Left lobe of liver (tissue), 2 donors: ENCODE measurements at places on chromosomes 2 and 18. TPM values are rescaled to one million over a fixed set of nuclear protein-coding genes. Genes with fewer than 3 reads are reported as not detected.

The FSHR gene
- not detected for total RNA-seq

The GPR55 gene
- not detected for total RNA-seq

The PLB1 gene
- 0.45 TPM for total RNA-seq

DNA sequence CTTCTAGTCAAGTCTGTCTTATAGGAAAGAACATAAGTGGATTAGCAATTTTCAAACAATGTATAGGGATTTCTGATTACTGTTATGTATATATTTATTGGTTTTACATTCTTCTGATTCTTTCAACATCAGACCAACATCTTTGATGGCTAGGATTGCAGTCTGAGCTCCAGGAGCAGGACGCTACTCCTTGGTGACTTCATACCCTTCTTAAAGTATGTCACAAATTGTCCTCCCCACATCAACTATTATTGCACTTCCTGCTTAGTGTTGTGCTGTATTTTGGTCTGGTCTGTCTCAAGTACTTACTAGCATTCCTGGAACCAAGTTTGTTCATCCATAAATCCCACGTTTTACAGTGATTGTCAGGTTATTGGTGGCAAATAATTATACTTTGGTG lies 49.0 kb downstream of the MAP2 start:
- no peak for DNase-seq

- DNase-seq: no peak
Observed at GRCh38 chr2:16522031-16522831, 143.4 kb downstream of the CYRIA start.

GRCh38 chr2:66478731-66479316 lies 43.9 kb downstream of the MEIS1 start:
- DNase-seq: no peak

DNA sequence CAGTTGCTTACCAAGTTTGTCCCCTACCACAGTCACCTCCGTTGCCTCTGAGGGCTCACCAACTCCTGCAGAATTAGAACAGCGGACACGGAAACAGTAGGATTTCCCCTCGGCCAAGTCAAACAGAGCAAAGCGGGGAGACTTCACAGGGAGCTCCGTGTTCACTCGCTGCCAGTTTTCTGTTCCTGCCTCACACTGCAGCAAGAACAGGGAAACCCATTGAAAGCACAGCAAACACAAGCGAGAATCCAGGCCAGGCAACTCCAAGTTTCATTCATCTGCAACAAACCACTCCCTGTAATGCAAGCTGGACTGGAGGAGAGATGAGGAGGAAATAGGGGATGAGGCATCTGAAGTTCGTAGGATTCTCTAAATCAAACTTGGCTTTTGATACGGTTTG lies 84.2 kb downstream of the MYOM1 start:
- no peak for DNase-seq

DNA sequence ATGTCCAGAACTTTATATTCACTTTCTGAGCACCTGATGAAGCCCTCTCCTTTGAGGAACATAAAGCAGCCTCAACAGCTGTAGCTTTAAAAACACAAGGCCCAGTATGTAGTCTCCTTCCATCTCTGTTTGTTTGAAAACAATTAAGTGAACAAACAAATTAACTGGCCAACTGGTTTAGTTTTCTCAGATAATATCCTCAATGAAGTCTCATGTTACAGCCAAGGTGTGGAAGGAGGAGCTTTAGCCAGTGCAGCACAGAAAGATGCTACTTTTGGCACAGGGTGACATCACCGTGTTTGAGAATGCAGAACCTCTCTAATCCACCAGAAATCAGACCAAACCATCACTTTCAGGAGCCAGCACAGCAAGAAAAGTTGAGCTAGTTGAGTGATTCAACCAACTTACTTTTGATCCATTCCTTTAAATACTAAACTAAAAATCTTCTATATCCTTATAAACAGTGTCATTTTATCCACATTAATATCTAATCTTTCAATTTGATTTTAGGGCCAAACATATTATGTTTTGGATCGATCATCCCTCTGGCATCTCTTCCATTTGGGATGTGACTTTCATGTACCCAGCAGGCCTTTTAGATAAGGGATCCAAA lies 488.7 kb downstream of the ARHGAP15 start:
- DNase-seq: no peak

- DNase-seq: no peak
Observed at GRCh38 chr2:100554798-100555407, 7.9 kb upstream of the PDCL3 start.

DNA sequence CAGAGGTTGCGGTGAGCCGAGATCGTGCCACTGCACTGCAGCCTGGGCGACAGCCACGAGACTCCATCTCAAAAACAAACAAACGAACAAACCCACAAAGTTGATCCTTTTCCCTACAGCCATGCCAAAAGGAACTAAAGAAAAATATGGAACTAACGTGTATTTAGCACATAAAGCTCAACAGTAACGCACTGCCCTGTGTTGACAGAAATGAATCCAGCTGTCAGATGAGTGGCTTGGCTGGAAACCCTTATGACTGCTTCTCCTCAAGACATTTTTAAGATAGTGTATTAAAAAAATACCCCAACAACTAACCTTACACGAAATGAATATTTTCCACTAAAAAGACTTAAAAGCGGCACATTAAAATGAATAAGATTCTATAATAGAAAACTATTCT lies 62.9 kb upstream of the TUBA3E start:
- DNase-seq: no peak

DNA sequence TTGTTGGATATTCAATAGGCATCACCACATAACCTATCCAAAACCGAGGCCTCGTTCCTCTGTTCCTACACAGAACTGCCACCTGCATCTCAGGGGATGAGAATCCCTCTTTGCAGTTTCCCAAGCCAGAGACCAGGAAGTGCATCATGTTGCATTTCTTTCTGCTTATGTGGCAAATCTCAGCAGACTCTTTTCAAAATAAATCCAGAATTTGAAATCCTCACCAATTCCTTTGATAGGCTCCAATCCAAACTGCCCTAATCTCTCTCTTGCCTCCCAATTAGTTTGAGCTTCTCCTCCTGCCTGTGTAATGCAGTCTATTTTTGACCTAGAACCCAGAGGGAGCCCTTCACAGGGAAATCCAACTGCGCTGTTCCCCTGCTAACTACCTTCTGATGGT lies 215.5 kb downstream of the RNF144A start:
- no peak for DNase-seq

DNA sequence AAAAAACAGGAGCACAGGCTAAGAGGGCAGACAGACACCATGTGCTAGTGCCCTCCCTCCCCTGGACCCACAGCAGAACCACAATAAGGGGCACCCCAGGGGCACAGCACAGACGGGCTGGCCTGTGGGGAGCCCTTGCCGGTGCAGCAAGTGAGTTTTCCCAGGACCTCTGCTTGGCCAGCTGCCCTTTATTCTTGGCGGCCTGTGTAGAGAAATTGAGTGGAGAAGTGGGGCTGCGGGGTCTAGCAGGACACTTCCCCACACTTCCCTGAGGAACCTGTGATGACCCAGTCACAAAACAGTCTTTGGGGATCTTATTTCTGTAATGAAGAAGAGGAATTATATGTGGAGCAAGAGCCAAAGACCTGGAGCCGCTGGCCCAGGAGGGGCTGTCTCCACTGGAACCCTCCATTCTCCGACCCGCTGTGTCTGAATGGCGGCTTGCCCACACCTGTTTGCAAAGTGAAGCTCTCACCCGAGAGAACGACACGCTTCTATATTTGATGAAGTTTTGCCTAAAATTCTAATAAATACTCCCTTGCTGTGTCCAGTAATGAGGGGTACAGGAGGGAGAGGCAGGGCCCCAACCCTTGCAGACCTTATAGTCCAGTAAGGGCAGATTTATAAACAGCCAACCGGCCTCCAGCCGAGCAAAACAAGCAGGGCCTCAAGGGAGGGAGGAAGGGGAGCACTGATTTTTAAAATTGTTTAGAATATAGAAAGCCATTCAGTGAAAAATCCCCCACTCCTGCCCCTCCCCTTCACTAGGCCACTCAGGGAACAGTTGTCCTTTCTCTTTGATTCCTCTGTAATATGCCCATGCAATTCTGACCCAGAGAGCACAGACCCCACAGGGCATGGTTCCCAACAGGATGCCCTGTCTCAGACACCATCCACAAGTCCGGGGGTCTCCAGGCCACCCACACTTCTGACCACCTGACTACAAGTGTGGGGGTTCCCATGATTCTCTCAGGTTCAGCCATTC lies 44.7 kb upstream of the SNED1 start:
- peak; percentile 39 for DNase-seq

DNA sequence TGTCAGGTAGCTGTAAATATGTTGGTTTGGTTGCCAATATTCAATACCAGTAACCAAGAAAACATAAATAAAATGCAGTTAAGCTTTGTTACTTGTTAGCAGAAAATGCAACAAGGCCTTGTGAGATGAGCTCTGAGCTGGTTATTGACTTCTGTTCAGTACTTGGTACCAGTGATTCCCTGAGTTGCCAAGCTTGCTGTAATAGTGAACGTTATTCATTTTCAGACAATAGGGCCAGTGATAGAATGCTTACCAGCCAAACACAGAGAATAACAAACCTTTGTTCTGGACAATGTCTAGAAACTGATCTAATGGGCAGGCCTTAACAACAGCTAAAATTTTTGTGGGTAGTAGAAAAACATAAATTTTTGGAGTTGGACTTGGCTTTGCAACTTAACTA lies 29.5 kb downstream of the RASGRP3 start:
- no peak for DNase-seq

GRCh38 chr2:61998426-61998825 lies 93.0 kb downstream of the COMMD1 start:
- DNase-seq: no peak
